ENCODE measurements at places on chromosomes 13 and 19.
A peak's percentile ranks its signal among the peaks of the same experiment; 100 is the strongest.

DNA sequence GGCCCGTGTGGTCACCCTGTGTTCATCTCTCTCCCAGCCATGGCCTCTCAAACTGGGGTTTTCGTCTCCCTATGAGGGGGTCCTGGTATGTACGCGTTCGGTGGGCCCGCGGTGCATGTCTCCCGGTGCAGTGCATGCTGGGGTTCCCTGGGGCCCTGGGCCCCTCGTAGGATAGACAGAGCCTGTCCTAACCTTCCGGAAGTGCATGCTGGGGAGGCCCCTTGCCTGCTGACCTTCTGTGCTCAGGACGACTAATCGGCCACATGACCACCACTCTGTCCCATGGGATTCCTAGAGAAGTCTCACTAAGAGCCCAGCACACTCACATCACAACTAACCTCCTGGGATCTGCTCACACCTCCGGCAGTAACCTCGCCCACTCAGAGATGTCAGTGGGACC is 4.9 kb upstream of the USE1 start:
- no peak for DNase-seq

- no peak for DNase-seq
Measured at GRCh38 chr19:743168-743687, 7.7 kb upstream of the MISP start.

DNA sequence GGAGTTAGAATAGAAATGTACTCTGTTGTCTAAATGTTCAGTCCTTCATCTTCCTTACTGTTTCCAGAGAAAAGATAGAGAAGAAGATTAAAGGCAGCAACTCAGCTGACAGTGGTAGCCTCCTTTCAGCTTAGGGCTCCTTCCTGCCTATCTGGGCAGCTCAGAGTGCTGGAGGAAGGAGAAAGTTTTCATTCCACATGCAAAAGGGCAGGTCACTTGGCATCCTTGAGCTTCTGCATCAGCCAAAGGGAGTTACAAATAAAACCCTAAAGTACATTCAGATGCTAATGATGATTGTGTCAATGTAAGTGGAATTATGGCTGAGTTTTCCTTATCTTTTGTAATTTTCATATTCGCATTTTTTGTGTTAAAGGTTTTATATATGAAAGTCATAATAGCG is 58.9 kb downstream of the ESD start:
- DNase-seq: no peak

DNA sequence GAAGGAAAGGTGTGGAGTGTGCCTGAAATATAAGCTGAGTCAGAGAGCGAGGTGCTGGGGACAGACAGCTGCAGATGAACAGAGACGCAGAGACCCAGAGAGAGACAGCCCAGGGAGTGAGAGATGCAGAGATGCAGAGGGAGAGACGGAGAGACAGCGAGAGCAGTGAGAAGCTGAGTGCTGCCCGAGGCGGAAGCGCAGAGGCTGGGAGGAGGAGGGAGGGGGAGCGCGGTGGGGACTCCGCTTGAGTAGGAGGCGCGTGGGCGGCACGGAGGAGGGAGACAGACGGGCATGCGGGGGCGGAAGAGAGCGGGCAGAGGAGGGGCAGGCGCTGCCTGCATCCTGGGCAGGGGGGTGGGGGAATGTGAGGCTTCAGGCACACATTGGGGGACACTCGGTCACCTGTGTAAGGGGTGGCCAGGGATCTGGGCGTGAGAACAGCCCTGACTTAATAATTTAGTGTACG is 25.7 kb downstream of the SLC8A2 start:
- peak; percentile 43 for DNase-seq

DNA sequence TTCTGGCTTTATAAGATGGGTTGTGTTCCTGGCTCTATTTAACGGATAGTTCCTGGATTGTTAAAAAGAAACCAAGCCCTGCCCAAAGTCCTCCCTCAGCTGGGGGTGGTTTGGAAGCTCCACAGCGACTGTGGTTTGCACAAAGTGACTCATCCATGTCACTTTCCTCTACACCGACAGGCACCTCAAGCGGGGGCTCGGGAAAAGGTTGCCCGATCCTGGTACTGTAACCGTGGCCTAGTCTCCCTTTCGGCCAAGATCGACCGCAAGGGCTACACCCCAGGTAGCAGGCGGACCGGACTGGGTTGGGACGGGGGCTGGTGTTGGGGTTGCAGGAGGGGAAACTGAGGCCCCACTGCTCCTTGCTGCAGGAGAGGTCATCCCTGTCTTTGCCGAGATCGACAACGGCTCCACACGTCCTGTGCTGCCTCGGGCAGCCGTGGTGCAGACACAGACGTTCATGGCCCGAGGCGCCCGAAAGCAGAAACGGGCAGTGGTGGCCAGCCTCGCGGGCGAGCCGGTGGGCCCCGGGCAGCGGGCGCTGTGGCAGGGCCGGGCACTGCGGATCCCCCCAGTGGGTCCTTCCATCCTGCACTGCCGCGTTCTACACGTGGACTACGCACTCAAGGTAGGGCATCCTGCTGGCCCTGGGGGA is 1.6 kb downstream of the ARRDC2 start:
- DNase-seq: peak; percentile 61

DNA sequence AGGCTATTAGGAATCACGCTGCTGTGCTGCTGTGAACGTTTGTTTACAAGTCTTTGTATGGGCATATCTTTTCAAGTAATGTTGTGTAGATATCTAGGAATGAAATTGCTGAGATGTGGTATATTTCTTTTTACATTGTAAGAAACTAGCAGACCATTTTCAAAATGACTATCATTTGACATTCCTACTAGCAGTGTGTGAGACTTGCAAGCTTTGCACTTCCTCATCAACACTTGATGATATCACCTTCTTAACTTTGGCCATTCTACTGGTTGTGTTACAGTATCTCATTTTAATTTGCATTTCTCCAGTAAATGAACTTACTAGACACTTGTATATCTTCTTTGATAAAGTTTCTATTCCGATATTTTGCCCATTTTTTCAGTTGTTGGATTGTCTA is 12.1 kb downstream of the METTL21C start:
- no peak for DNase-seq

DNA sequence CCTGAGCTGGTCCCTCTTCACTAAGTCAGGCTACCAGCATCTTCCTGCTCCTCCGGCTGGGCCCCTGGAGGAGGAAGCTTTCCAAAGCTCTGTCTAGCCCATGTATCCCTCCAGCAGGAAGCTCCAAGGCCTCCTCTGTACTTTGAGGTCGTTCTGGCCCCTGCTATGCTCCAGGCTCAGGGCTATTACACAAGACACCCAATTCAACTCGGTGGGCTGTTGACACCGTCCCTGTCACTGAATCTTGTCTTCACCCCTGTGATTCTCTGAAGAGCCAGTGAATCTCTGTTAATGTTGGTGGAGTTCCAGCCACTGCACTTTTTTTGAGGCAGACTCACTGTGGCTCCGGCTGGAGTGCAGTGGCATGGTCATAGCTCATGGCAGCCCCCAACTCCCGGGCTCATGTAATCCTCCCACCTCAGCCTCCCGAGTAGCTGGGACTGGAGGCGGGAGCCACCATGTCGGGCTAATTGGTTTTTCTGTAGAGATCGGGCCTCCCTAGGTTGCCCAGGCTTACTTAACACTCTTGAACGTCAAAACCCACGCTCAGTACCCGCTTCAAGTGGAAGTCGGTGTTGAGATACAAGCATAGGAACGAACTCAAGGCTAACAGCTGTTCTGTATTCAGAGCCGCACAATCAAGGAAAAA is 512 bp upstream of the REX1BD start:
- DNase-seq: no peak

DNA sequence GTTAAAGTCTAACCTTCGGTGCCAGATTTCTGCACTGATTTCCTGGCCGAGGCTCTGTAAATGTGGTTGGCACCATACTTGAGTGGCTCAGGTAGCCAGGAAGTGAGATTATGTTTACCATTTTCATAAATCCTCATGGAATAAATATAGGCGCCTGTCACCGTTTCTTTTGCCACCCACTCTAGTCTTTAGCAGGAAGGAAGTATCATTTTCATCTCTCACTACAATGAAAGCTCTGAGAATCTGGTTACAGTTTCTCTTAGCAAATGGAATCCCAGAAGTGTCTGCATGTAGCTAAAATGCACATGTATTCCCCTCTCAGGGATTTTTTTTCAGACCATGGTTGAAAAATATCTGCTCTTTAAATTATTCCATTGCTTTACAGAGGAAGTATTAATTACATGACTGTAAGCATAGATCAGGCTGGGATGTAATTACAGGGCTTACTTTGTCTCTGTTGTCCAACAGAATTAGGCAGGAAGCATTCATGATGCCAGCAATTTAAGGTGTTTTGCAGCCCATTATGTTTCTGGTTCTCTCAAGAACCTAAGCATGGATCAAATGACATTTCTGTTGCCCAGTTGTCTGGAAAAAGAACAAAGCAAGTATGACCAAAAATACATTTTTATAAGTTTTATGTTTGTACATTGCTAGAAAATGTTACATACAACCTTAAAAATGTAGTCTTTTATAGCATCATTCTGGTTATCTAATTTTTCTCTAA is 221.7 kb upstream of the SPRY2 start:
- DNase-seq: no peak

DNA sequence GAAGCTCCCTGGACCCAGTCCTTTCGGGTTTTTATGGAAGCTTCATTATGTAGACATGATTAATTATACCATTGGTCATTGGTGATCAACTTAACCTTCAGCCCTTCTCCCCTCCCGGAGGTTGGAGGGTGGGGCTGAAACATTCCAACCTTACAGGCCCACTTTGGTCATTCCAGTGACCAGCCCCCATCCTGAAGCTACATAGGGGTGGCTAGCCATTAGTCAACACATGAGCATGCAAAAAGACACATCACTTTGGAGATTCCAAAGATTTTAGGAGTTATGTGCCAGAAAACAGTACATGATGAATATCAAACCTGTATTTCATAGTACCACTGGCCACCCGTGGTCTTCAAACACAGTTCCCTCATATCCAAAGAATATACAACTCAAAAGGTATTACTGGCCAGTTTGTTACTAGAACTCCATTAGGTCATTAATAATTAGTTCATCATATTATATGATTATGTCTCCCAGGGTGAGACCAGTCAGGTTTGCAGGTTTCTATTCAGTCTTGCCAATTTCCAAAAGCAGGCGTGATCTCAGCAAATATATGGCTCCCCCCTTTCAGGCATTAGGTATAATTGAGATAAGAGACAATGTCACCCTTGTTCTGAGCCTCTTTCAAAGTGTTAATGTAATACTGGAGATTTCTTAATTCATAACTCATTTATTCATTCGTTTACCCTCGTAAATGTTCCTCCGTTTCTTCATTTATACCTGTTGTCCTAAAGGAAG is 11.1 kb downstream of the PPP5C start:
- no peak for DNase-seq

- DNase-seq: no peak
Measured at GRCh38 chr19:7849631-7849999, 19.6 kb downstream of the EVI5L start.

- DNase-seq: no peak
Measured at GRCh38 chr19:2330255-2330631, 1.8 kb downstream of the SPPL2B start.

- DNase-seq: no peak
Measured at GRCh38 chr13:47901441-47901840, 99.6 kb downstream of the SUCLA2 start.

- DNase-seq: no peak
Measured at GRCh38 chr13:33279414-33280278, 5.9 kb downstream of the STARD13 start.

DNA sequence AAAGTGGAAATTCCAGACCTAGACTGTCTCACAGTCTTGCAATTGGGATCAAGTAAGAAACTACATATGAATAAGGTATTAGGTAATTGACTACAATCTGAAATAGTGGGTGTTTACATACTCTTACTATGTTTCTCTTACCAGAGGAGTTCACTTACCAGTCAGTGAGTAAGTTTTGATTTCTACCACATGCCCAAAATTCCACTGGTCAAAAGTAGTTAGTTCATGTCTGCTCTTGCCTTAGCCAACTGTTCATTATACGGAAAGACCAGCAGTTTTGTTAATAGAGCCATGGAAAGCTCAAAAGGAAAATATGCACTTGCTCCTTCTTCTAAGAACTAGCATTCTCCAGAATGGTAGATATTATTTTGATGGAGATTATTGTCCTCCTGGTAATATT is 490.8 kb downstream of the RFC3 start:
- DNase-seq: no peak

- no peak for DNase-seq
Measured at GRCh38 chr19:58476498-58477015, 405 bp downstream of the ZNF446 start.

DNA sequence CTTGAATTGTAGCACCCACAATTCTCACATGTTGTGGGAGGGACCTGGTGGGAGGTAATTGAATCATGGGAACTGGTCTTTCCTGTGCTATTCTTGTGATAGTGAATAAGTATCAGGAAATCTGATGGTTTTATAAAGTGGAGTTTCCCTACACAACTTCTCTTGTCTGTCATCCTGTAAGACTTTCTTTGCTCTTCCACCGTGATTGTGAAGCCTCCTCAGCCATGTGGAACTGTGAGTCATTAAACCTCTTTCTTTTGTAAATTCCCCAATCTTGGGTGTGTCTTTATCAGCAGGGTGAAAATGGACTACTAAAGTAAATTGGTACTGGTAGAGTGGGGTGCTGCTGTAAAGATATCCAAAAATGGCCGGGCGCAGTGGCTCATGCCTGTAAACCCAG is 215.6 kb downstream of the LIG4 start:
- no peak for DNase-seq

DNA sequence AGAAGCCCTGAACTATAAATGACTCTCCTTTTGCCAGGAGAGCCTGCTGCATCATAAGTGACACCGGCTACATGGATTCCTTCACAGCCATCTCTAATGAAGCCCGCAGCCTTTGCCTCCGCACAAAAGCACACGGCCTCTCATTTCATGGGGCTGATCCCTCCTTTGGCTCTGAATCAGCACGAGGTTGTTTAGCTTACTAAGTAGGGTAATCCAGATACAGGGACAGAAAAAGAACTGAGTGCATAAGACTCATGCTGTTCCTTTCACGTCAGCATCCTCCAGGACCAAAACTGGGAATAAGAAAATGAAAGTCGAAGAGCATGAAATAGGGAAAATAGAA is 136.3 kb downstream of the DCT start:
- no peak for DNase-seq

GRCh38 chr13:104204177-104204576 is 1138.0 kb upstream of the SLC10A2 start:
- DNase-seq: no peak

DNA sequence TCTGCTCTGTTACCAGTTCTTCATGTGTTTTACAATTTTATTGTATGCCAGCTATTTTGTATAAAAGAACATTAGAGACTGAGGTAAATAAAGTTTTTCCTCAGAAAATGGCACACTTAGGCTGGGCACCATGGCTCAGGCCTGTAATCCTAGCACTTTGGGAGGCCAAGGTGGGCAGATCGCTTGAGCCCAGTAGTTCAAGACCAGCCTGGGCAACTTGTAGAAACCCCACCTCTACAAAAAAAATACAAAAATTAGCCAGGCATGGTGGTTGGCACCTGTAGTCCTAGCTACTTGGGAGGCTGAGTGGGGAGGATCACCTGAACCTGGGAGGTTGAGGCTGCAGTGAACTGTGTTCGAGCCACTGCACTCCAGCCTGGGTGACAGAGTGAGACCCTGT is 32.0 kb downstream of the CCDC8 start:
- no peak for DNase-seq
